NCI-H146 (cell line): ENCODE measurements at places on chromosomes 7 and 10.

GRCh38 chr7:29839921-29840320, 33.6 kb downstream of the WIPF3 start:
- DNase-seq: no peak

DNA sequence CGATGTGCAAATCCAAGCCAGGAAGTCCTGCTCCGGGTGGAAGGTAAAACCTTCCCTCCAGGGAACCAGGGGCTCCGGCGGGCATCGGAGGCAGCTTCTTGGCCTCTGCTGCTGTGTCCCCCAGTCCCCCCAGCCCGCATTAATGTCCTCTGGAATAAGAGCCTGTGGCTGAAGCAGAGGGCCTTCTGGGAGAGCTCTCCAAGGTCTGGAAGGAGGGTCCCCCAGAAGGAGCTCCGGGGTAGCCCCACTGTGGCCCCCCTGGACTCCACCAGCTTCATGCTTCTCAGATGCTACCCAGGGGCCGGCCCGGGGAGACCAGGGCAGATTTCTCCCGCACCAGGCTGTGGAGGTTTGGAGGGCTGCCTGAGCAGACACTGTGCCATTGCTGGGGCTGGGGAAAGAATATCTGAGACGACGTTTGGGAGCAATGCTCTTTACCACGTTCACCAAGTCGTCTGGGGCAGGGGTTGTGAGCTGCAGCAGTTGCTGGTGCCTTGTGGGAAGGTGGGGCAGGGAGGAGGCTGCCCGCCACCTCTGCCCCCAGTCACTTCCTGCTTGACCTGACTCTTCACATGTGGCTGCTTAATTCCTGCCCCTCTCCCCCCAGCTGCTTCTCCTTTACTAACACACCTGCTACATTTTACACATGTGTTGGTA, 8.3 kb downstream of the ZNF853 start:
- no peak for DNase-seq

- DNase-seq: no peak
Measured at GRCh38 chr10:50577681-50578350, 45.9 kb downstream of the SGMS1 start.

- no peak for DNase-seq
Measured at GRCh38 chr7:139946533-139946932, 116.2 kb downstream of the PARP12 start.

GRCh38 chr10:103820101-103821062, 35.0 kb downstream of the SH3PXD2A start:
- DNase-seq: no peak

DNA sequence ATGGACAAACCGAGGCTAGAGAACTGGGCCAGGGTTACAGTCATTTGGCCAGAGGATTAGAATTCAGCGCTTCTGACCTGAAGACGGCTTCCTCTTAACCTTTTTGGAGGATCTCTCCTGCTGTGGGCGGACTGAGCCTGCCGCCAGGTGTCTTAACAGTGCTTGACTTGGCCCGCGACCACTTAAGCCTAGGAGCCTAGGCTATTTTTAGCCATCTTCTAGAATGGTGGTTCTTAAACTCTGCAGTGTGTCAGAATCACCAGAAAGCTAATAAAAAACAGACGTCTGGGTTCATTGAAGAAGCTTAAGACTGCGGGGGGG, 722 bp downstream of the MDH2 start:
- peak; percentile 38 for DNase-seq

- DNase-seq: no peak
Measured at GRCh38 chr10:16458166-16458955, 21.6 kb downstream of the PTER start.

DNA sequence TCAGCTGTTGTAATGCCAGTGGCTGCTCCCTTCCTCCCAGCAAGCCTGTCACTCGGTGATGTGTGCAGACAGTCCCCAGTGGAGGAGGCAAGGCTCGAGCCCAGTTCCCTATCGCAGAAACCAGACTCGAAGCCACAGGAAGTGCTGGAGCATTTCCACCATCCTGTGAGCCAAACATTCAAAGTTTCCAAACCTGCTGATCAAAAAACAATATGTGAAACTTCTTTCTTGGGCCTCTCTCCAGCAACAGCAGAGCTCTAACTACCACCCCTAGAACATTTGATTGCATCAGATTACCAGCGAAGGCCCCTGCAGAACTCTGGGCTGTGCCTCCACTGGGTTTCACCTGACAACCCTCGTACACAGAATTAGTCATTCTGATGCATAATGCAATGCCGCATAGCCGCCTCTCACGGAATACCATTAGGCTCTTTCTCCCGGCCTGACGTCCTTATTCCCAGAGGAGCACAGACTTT, 94.0 kb downstream of the ELMO1 start:
- DNase-seq: no peak

- DNase-seq: no peak
Measured at GRCh38 chr10:110075686-110076085, 67.9 kb downstream of the ADD3 start.

DNA sequence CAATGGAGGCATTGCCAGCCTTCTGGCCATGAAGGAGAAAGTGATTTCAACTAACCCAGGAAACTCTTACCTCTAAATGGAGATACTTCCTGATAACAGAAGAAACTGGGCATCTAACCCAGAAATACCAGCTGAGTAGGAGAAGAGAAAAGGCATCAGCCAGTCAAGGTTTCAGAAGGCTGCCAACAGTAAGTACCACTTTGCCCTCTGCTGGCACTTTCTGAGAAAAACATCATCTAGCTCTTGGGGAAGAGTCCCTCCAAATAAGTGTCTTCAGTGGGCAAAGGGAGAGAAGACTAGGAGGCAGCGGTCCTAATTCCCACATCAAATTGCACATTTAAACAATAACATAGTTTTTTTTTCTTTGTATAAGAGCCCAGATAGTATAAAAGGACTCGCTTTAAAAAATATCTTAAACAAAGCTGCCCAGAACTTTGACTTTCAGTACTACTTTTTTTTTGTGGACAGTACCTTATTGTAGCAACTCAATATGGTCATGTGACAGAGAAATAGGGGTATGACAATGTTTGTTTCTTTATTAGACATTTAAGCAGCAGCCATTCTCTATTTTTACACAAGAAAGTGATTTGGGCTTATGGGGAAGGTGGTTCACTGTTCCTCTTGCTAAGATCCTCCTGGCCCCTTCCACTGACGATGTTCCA, 157.3 kb downstream of the CTTNBP2 start:
- DNase-seq: peak; percentile 13

DNA sequence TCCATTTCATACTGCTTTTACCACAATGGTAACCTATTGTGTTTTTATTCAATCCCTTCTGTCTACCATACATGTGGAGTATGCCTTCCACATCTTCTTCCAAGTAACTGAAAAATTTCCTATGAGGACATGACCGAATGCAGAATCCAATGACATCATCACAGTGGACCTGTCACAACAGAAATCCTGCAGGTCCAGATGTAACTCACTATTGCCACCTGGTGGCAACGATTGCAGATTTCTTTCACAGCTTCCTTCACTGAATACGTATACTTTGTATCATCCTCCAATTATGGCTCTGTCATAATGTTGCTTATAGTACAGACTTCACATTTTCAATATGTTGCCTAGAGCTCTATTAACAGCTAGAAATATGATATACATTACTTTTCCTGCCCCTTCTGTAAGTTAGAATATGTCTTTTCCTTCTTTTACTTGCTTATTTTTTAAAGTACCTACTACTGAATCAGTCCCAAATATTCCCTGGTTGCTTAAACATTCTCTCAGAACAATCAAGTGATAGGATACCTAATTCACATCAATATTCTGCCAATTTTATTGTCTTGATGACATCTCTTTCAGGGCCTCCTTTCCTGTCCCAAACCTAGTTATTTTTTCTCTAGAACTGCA, 45.4 kb downstream of the SLC13A1 start:
- DNase-seq: peak; percentile 82

DNA sequence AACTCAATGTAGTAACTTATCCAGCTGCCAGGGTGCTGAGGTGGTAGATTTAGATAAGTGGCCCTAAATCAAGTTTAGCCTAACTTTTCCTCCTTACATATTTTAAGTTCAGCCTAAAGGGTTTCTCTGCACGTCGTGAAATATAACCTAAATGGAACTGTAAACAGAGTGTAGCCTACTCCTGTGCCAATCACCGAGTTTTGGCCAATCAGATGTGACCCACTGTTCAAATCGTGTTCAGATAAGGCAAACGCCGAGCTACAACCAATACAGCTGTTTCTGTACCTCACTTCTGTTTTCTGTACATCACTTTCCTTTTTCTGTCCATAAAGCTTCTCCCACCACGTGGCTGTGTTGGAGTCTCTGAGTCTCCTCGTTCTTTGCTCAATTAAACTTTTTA, 904.2 kb upstream of the POT1 start:
- DNase-seq: no peak

DNA sequence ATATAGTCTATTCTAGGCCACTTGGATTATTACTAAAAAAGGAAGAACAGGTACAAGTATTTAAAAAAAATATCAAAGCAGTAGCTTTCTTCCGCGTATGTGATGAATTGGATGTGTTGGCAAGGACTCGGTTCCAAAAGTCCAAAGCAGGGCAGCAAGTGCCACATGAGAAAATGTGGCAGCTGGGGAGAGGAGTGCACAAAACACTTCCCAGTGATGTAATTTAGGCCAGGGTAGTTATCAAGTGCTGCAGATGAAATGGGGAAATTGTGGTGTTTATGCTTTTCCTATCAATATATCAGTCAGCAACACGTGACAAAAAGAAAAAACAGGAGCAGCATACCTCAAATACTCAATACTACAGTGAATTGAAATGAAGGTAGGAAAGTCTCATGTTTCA, 7.0 kb downstream of the RHOBTB1 start:
- DNase-seq: no peak

DNA sequence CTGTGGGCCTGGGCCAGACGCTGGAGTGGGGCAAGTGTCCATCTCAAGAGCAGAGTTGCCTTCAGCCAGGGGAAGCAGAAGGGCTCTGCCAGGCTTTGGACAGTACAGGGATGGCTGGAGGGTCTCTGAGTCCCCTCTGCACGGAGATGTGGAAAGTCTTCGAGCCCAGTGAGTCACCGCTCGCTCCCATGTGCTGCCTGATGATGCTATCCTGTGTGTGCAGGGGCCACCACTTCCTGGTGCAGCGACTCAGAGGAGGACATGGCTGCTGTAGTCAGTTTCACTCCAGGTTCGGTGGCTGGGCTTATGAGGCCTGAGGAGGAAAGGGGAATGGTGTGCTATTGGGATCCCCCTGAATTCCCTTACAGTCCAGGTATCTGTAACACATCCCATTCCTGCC, 6.0 kb downstream of the ADCYAP1R1 start:
- DNase-seq: no peak

DNA sequence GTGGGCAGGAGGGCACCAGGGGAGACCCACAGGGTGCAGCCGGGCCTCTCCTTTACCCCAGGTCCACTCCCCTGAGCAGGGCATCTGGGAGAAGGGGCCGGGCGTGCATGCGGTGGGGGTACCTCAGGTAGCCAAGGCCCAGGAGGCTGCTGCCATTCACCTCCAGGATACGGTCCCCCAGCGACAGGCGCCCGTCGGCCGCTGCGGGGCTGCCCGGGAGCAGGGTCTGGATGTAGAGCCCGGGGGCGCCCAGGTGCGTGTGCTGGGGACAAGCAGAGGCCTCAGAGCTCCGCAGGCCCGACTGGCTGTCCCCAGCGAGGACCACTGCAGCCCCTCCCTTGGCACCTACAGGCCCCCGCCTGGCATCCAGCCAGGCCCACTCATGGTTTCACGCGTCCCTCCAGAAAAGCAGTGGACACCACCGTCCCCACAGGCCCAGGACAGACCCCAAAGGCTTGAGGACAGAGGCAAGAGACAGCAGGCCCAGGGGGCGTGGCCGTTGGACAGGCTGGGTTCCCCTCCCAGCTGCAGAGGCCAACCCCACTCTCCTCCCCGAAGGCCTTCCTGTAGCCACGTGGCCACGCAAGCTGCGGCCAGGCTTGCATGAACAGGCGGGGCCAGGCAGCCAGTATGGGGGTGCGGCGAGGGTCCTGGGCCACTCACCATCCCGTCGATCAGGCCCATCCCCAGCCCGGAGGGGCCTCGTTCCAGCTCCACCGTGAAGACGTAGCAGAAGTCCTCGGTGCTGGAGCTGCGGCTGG, 24.3 kb downstream of the AP5Z1 start:
- DNase-seq: no peak

DNA sequence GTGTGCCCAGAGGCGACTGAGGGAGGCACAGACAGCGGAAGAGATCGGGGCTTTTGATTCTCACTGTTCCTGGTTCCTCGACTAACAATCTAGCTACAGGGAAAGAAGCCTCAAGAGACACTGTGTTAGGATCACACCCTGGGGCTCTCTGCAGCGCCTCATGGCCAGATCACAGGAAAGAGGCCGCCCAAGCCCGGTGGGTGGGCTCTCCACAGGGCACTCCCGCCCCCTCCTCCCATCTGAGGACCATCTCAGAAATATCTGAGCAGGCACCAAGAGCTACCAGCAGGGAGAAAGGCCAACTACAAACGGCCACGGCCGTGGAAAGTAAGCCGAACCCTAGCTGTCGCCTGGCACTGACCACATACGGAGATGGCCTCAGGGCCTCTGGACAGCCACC, 224.2 kb downstream of the MLLT10 start:
- peak; percentile 45 for DNase-seq

DNA sequence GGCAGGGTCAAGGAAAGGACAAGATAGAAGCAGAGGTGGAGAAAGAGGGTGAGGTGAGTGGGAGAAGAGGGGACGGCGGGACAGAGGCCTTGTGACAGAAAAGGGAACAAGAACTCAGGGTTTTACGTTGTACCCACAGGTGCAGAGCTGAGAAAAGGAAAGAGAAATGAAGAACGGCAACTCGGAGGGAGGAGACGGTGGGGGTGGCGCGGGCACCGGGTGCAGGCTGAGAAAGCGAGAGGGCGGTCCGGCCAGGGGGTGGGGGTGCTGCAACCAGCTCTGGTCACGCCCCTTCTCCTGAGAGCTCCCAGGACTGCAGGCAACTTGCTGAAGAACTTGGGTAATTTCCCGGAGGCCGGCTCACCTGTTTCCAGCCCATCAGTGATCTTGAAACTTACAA, 65.3 kb downstream of the CARD11 start:
- DNase-seq: no peak

GRCh38 chr10:89257581-89257980, 6.0 kb upstream of the LIPA start:
- no peak for DNase-seq

- no peak for DNase-seq
Measured at GRCh38 chr7:149477494-149478443, 16.9 kb upstream of the ZNF777 start.

DNA sequence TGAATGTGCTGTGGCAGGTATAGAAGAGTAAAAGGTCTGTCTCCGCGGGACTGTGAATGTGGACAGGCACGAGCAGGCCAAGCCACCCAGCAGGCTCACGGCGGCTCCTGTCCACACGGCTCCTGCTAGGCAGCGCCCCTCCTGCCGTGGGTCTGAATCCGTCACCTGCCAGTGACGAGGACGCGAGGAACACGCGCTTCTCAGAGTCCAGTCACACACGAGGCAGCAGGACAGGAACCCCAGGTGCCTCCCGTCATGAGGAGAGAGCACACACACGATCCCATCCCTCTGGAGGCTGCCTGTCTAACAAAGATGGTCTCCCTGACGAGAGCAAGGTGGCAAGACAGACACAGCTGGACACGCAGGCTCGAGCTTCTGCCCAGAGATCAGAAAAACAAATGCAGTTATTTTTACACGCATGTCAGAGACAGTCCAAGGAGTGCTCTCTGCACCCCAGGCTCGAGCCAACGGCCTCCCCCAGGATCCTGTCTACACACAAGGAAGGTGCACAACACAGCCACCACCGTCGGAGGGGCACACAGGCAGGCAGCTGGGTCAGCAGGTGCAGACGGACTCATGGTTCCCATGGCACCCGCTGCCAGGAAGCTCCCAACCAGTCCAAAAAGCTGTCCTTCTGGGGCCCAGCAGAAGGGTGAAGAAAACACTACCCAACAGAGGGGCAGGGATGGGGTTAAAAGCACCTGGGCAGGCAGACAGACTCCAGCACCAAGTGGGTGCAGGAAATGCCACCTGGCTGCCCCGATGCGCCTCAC, 103.2 kb downstream of the MAD1L1 start:
- DNase-seq: peak; percentile 49
